ENCODE measurements at places on chromosomes 1 and 21.

GRCh38 chr1:42177541-42177981, 13.0 kb upstream of the GUCA2A start:
- no peak for DNase-seq

- DNase-seq: no peak
Measured at GRCh38 chr1:109197158-109198042, 16.3 kb upstream of the SARS1 start.

- DNase-seq: no peak
Measured at GRCh38 chr21:41170859-41171609, 3.1 kb downstream of the BACE2 start.

DNA sequence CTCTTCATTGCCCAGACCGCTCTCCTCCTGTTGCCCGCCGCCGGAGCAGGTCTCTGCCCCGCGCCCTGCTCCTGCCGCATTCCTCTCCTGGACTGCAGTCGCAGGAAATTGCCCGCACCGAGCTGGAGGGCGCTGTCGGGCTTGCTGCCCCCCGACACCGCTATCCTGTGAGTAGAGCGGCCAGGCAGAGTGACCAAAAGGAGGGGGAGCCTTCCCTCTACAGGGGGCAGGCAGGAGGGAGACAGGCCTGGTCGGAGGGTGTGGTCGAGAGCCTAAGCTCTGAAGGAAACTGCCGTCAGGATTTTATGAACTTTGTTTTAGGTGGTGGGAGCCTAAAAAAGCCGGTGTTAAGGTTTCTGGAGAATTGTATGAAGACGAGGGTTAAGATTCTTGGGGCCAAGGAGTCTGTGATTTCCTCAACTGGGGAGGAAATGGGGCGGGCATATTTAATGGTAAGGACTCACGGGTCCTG, 517 bp downstream of the LRIG2 start:
- DNase-seq: peak; percentile 69

- DNase-seq: no peak
Measured at GRCh38 chr21:34987501-34988072, 61.5 kb downstream of the RUNX1 start.

DNA sequence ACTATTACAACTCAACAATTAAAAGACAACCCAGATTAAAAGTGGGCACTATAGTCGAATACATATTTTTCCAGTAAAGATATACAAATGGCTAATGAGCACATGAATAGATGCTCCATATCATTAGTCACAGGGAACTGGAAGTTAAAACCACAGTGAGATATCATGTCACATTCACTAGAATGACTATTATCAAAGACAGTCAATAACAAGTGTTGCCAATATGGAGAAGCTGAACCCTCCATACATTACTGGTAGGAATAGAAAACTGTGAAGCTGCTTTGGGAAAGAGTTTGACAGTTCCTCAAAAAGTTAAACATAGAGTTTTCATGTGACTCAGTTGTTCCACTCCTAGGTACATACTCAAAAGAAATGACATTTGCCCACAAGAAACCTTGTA, 30.6 kb upstream of the MRPS6 start:
- no peak for DNase-seq

DNA sequence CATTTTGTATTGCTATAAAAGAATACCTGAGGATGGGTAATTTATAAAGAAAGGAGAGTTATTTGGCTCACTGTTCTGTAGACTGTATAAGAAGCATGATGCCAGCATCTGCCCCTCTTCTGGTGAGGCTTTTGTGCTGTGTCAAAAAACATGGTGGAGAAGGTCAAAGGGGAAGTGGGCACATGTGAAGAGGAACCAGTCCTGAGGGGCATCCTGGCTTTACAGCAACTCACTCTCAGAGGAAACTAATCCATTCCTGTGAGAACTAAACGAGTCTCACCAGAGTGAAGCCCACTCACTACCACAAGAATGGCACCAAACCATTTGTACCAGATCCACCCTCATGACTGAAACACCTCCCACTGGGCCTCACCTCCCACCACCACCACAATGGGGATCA, 18.8 kb upstream of the SELP start:
- no peak for DNase-seq

DNA sequence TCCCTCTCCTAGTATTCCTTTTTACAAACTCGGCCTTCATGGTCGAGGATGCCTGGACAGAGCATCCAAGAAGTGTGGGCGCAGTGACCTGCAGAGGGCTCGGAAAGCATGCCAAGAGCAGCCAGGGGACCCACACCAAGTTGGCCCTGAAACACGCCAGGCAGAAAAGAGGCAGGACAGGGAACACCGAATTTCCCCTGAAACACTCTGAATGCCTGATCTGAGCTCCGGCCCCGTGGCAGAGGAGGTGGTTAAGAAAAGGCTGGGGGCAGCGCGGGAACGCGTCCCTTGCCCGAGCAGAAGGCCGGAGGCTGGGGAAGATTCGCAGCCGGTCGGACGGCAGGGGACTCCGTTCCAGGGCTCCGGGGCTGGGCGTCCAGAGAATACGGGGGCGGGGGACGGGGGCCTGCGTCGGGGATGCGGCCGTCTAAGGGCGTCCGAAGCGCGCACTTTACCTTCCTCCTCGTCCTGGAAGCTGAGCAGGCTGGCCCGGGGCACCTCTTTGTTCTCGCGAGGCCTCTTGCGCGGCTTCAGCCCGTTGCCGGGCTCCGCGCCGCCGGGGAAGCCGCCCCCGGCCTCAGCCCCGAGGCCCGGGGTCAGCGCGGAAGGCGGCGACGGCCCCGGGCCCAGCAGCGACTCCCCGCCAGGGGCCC, 558 bp downstream of the PAXBP1 start:
- no peak for DNase-seq

- DNase-seq: no peak
Measured at GRCh38 chr1:67584938-67585337, 100.1 kb upstream of the GADD45A start.

- no peak for DNase-seq
Measured at GRCh38 chr1:241336335-241336734, 20.7 kb downstream of the RGS7 start.

- DNase-seq: no peak
Measured at GRCh38 chr1:88276163-88276562, 407.9 kb upstream of the PKN2 start.

DNA sequence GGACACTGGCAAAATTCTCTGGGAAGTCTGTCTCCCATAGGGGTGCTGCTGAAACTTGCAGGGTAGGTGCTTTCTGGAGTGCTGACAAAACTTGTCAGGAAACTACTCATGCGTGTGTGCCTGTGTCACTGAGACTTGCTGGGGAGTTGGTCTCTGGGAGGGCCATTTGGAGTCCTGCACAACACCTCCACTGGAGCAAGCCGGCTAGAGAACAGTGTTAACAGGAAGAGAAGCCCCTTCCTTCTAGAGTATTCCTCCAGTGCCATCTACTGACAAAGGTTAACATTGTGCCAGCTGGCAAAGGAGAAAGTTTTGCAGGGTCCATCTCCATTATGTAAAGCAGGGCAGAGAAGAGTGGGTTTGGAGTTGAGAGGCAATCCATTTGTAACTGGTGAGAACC, 30.0 kb downstream of the ZMYM4 start:
- no peak for DNase-seq

- no peak for DNase-seq
Measured at GRCh38 chr1:160679893-160680292, 31.7 kb downstream of the CD48 start.

DNA sequence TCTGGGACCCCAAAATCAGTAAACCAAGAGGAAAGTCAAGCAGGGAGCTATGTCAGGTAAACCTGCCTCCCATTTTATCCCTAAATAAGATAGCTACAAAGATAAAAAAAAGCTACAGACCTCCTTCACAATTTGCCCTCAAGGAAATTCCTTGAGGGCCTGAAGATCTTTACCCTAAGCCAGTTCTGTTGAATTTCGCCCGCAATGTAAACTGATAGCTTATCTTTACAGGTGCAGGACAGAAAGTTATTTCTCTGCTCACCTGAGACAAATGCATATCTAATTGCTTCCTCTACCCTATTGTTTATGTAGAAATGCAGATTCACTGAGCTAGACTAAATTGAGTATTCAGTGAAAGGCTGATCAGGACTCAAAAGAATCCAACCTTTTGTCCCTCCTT, 153.4 kb upstream of the CHRM3 start:
- DNase-seq: no peak

GRCh38 chr1:201347498-201348210, 29.8 kb downstream of the TNNT2 start:
- DNase-seq: no peak
